ENCODE measurements at places on chromosomes 3 and 15.

GRCh38 chr15:71551566-71551965 is 258.8 kb upstream of the NR2E3 start:
- H3K36me3 ChIP-seq: no peaks in the 10 kb centered on the region
- no peak overlapping the region for H3K4me3 ChIP-seq

- H3K27me3 ChIP-seq: no peaks in the 10 kb centered on the region
- H3K36me3 ChIP-seq: no peaks in the 10 kb centered on the region
- H3K4me1 ChIP-seq: peaks cover 5% of the 10 kb centered on the region
- no peak overlapping the region for H3K27ac ChIP-seq
Observed at GRCh38 chr15:71334873-71335272, 219.6 kb downstream of the THSD4 start.

- H3K36me3 ChIP-seq: no peaks in the 10 kb centered on the region
- H3K27me3 ChIP-seq: no peaks in the 10 kb centered on the region
- no peak for DNase-seq
- H3K4me3 ChIP-seq: no peak overlapping the region
- no peak overlapping the region for H3K27ac ChIP-seq
Observed at GRCh38 chr3:134642445-134643149, 8.2 kb downstream of the KY start.

DNA sequence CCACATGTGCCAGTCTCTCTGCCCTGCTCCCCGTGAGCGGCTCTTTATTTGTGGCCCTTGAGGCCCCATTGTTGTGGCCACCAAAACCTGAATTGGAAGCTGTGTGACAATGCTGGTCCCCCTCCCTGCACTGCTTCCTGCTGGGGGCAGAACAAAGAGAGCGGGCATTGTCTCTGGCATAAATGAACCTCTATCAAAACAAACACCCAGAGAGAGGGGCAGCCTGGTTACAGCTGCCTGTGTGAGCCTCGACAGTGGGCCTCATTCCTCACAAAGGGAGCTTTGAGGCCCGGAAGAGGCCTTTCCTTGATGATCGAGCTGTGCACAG is 152.9 kb downstream of the IGF1R start:
- DNase-seq: peak; percentile 62
- no peaks in the 10 kb centered on the region for H3K27me3 ChIP-seq
- H3K27ac ChIP-seq: no peak overlapping the region
- peak overlapping the region; percentile 22 for H3K4me3 ChIP-seq

DNA sequence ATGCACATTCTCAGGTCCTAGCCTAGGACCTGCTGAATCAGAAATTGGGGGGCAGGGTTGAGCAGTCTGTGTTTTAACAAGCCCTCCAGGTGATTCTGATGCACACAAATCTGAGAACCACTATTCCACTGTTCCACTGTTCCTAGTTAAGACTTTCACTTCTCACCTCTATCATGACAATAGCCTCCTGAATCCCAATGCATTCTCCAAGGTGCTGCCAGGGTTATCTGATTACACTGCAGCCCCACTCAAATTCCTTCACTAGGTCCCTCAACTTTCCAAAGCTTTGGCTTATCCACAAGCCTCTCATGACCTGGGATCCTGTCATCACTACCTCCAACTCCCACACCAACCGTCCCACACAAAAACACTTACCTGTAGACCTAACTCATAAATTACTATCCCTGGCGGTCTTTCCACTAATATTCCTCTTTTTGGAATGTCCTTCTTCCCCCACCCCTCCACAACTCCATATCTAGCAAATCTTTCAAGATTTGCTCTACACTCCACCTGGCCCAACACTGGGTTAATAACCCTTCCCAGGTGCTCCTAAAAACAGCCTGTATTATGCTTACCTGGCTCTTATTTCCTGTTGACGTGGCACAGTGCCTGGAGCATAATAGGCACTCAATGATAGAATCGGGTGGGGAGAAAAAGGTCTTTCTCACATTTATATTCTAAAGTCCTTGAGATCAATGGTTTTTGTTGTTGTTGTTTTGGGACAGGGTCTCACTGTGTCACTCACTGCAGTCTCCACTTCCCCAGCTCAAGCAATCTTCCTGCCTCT is 27.2 kb downstream of the TBL1XR1 start:
- H3K4me3 ChIP-seq: no peak overlapping the region
- peaks cover 78% of the 10 kb centered on the region for H3K36me3 ChIP-seq
- no peaks in the 10 kb centered on the region for H3K27me3 ChIP-seq
- peaks cover 8% of the 10 kb centered on the region for H3K4me1 ChIP-seq

- no peaks in the 10 kb centered on the region for H3K36me3 ChIP-seq
- no peak for DNase-seq
- no peaks in the 10 kb centered on the region for H3K27me3 ChIP-seq
Observed at GRCh38 chr15:93231261-93231925, 142.4 kb upstream of the RGMA start.

DNA sequence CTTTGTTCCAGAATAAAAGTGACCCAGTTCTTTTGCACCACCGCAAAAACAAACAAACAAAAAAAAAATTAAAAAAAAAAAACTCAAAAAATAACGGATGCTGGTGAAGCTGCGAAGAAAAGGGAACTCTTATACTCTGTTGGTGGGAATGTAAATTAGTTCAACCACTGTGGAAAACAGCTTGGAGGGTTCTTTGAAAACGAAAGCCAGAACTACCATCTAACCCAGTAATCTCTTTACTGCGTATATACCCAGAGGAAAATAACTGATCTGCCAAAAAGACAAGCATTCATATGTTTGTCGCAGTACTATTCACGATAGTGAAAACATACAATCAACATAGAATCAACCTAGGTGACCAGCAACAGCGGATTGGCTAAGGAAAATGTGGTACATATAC is 298.9 kb upstream of the CBLB start:
- H3K4me3 ChIP-seq: no peak overlapping the region
- no peaks in the 10 kb centered on the region for H3K27me3 ChIP-seq
- H3K36me3 ChIP-seq: no peaks in the 10 kb centered on the region
- no peaks in the 10 kb centered on the region for H3K4me1 ChIP-seq
- no peak overlapping the region for H3K27ac ChIP-seq
